Retina (tissue), 1 donor: ENCODE measurements at places on chromosomes 4 and X.

- no peak for DNase-seq
Observed at GRCh38 chr4:136342666-136343065, 1189.6 kb downstream of the PCDH18 start.

DNA sequence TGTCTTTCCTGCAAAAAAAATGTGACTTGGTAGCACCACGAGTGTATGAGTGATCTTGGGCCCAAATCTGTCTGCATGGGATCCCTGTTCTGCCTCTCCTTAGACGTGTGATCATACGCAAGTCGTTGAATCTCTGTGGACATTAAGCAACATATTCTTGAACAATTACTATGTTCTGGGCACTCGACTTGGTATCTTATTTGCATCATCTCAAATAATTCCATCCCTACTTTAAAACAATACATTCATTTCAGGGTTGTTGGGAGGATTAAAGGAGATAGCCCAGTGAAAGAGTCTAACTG, 145.4 kb upstream of the CPEB2 start:
- DNase-seq = no peak

GRCh38 chr4:38752941-38753806, 29.6 kb downstream of the TLR10 start:
- peak; percentile 87 for DNase-seq

- DNase-seq = no peak
Observed at GRCh38 chr4:13201241-13201640, 282.9 kb downstream of the RAB28 start.

GRCh38 chr4:144872508-144873225, 225.3 kb downstream of the ANAPC10 start:
- no peak for DNase-seq

DNA sequence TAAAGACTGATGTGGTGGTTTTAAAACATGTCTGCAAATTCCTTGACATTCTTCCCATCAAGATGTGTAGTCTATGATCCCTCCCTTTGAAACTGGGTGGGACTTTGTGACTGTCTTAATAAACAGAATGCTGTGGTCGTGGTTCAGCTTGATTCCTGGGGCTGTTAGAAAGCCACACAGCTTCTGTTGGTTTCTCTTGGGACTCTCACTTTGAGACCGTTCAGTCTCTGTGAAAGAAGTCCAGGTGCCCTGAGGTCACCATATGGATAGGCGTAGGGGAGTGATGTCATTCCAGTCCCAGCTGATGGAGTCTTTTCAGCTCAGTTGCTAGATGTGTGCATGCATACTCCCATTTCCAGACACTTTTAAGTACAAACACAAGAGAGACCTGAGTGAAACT, 216.6 kb downstream of the KDR start:
- DNase-seq = no peak

DNA sequence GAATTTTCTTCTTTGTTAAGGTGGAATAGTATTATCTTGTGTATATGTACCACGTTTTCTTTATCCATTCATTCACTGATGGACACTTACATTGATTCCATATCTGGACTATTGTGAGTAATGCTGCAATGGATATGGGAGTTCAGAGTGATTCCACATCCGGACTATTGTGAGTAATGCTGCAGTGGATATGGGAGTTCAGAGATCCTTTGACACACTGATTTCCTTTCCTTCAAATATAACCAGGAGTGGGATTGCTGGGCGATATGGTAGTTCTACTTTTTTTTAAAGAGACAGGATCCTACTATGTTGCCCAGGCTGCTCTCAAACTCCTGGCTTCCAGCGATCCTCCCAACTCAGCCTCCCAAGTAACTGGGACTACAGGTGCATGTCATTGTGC, 12.1 kb downstream of the TMEM156 start:
- no peak for DNase-seq

- DNase-seq = peak; percentile 38
Observed at GRCh38 chrX:41921492-41922430, 1.6 kb downstream of the CASK start.

- peak; percentile 56 for DNase-seq
Observed at GRCh38 chrX:153537526-153538295, 20.3 kb downstream of the ATP2B3 start.

DNA sequence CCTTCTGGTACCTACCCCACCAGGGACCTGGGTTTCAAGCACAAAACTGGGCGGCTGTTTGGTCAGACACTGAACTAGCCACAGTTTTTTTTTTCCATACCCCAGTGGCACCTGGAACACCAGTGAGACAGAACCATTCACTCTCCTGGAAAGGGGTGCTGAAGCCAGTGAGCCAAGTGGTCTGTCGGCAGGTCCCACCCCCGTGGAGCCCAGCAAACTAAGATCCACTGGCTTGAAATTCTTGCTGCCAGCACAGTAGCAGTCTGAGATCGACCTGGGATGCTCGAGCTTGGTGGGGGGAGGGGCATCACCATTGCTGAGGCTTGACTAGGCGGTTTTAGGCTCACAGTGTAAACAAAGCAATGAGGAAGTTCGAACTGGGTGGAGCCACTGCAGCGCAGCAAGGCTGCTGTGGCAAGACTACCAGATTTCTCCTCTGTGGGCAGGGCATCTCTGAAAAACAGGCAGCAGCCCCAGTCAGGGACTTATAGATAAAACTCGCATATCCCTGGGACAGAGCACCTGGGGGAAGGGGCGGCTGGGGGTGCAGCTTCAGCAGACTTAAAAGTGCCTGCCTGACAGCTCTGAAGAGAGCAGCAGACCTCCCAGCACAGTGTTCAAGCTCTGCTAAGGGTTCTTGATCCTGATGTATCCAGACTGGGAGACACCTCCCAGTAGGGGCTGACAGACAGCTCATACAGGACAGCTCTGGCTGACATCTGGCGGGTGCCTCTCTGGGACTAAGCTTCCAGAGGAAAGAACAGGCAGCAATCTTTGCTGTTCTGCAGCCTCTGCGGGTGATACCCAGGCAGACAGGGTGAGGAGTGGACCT, 223.0 kb downstream of the COX18 start:
- DNase-seq = no peak

- no peak for DNase-seq
Observed at GRCh38 chr4:99540277-99540939, 23.4 kb downstream of the TRMT10A start.

- DNase-seq = no peak
Observed at GRCh38 chr4:107196312-107196711, 160.2 kb upstream of the DKK2 start.

GRCh38 chr4:173046818-173047217, 121.8 kb upstream of the GALNT7 start:
- peak; percentile 39 for DNase-seq

- DNase-seq = no peak
Observed at GRCh38 chrX:11952176-11952720, 186.0 kb upstream of the FRMPD4 start.

DNA sequence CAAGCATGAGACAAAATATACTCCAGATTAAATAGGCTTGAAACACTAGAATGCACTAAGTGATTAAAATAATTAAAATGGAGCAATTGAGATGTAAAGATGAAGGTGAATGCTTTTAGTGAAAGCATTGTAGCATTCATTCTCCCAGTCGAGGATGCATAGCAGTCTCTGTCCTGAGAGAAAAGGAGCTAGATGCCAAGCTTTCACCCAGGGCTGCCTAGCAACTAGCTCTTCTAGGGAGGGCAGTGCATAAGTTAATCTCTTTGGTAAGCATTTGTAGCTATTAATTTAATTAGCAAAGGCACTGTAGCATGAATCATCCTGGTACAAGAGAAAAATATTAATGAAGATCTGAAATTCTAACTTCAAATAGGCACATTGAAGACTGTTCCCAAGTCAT, 1014.8 kb downstream of the C4orf33 start:
- DNase-seq = no peak

DNA sequence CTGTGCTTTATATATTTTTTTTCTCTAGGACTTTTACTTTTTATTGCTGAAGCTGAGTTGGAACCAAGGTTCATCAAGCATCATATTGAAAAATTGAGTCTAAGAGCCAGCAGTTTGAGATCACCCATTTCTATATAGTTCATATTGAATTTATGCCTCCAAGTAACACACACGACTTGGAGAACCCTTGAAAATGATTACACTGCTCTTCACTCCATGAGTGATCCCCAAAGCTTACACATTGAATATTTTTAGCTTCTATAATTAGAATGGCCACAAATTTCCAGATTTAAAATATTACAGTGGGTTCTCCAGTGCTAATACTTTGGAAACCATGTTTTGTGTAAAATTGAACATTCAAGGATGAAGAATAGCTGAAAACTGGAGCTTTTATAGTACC, 144.4 kb upstream of the SLC4A4 start:
- no peak for DNase-seq

DNA sequence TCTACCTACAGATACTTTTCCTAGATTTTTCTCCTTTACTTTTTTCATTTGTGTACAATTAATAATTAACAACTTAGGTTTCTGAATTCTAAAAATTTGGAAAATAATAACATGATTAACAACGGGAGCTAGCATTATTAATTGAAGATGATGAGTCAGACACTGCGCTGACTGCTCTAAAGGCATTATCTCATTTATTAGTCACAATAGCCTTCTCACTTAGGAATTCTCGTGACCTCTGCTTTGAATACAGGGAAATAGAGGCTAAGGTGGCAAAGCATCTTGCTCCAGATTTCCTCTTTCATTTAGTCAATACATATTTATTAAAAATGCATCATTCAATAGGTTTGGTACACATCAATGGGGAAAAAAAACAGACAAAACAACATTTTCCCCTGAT, 441.3 kb downstream of the PCDH18 start:
- DNase-seq = no peak

DNA sequence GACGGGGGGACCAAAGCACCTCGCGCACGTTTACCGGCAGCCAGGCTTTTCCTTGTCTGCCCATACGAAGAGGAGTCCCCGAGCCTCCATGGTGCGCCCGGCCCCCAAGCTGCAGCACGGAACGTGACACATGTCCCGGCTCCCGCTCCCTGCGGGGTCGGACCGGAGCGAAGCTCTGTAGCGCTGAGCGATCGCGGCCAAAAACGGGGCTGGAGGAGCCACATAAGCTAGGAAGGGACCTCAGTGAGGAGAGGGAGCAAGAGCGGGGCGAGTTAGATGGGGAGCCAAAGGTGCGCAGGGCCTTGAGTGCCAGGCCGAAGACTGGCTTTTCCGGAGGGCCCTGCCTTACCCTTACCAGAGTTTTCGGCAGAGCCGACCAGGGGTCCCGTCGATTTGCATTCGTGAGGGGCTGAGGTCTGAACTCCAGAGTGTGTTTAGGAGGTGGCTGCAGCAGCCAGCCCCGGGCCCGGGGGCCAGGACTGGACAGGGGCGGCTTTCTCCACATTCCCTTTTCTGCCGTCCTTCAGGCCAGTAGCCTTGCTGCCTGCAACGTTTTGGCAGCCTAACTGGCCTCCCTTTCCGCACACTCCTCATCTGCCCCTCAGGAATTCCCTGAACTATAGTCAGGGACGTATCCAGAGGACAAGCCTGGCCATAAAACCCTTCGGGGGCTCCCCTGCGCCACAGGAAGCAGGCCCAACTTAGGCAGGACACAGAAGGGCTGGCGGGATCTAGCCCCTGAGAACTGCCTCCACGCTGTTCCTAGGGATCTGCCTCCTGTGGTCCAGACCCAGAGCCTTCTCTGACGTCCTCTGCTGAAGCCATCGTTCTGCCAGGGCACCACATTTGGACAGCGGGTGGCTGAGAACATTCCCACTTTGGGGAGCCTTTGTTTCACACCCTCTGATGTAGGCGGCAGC, 689 bp downstream of the SSR4 start:
- no peak for DNase-seq

GRCh38 chr4:15963001-15963451, at the start of gene FGFBP2:
Gene FGFBP2 (minus strand): TSS chr4:15963175. CDS start chr4:15963129, 46 bp downstream.
- peak; percentile 19 for DNase-seq
